Activated T-helper 17 cell treated with anti-CD3 and anti-CD28 coated beads, Interleukin-2, amount 50 U/mL, for 72 hours (primary cell): ENCODE measurements at places on chromosomes 4 and X.

GRCh38 chr4:55016131-55016530, 109.3 kb downstream of the KDR start:
- ATAC-seq = no peak

DNA sequence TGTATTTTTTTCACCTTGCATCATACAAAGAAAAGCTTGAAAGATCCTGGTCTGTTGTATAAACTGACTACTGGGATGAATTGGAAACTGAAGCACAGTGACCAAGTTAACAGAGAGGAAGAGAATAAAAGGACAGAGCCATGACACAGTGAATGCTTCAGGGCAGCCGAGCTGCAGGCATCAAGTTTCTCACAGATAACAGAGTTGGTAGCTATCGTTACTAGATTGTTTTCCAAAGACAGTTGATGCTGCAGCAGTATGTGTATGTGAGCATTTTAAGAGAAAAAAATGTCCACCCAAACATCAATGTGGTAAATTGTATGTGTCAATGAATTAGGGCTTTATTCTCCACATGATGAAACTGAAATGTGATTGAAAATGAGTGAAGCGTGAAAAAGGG, 1032.7 kb downstream of the ADGRL3 start:
- no peak for ATAC-seq

DNA sequence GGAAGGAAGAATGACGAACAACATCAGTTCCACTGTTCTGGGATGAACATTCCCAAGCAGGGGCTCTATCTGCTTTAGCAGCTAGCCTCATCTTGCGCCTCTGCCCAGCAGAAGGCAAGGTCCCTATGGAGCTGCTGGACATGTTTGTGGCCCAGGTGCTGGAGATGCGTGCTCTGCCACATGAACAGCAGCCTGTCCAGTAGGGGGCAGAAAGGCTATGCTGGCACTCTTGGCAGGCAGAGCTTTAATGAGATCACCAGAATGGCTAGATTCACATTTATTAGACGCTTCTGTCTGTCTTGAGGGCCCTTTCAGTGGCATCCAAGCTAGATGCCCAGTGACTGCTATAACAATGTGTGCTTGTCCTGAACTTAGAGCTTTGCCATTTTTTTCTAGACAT, 1826.0 kb downstream of the STIM2 start:
- no peak for ATAC-seq

- ATAC-seq = peak; percentile 24
Measured at GRCh38 chrX:13090339-13091110, 46.1 kb upstream of the FAM9C start.

DNA sequence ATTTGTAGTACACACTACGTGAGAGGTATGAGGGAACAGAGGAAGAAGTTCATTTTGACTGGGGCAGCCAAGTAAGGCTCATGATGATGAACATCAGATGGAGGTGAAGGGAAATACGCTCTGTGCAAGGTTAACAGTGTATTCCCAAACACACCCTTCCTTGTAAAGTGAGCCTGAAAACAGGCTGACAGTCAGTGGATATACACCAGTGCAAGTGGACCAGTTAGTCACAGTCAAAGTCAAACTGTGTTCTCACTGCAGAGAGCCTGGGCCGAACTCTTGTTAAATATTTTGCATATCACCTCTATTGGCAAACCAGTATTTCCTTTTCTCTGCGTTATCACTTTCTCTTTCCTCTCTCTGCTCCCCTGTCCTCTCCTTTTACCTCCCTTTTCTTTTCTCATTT, 23.4 kb upstream of the RHOH start:
- peak; percentile 60 for ATAC-seq

DNA sequence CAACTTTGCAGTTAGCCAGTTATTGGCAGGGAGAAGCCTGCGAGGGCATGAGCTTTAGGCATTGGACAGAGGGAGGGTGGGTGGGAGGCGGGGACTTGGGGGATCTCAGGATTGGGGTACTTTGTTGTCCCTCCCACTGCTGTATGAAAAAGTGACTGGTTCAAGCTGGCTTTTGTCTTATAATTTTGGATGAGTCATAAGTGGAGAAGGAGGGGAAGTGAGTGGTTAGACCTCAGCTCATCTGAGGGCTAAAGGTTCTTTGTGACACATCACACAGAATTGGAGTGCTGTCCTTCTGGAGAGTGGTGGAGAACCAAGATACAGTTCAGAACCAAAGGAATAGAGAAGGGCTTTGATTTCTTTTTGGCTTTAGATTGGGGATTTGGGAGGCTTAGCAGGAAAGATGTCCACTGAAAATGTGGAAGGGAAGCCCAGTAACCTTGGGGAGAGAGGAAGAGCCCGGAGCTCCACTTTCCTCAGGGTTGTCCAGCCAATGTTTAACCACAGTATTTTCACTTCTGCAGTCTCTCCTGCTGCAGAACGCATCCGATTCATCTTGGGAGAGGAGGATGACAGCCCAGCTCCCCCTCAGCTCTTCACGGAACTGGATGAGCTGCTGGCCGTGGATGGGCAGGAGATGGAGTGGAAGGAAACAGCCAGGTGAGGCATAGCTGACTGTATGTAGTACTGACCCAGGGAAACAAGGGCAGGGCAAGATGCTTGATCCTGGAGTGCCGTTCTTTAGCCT, at the start of gene SLC4A4:
Gene SLC4A4, plus strand, starts transcription at position 175 of the 748 bp plus-strand sequence.
- peak; percentile 91 for ATAC-seq

DNA sequence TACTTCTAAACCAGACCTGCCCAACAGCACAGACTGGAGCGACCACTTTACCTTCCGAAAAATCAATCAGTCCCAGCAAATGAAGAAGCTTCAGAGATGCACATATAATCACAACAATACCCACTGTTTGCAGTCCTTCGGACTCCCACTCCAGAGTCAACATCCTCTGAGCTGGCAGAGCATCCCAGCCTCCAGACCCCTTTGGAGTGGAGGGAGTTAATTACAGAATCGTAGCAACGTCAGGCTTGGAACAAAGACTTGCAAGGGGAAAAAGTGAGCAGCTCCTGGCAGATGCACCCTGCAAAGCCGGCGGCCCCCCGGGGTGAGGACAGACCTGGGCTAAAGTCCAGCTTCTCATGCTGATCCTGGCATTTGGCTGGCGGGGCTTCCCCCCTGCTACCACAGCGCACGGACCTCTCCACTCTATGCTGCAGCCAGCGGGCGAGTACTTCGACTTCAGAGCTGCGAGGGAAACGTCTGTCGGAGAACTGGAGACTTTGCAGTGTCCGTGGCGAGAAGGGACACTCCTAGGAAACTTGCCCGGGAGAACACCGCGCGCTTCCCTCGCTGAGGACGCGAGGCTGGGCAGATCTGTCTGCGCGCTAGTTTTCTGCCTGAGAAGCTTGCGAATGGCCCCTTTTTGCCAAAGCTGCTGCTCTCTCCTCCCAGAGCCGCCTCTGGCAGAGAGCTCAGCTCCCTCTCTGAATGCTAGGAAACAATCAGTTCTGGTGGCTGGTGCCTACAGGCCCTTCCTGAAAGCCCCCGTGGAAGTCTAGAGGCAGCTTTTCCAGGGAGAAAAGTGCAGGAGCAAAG, 283.7 kb downstream of the PACRGL start:
- ATAC-seq = no peak

DNA sequence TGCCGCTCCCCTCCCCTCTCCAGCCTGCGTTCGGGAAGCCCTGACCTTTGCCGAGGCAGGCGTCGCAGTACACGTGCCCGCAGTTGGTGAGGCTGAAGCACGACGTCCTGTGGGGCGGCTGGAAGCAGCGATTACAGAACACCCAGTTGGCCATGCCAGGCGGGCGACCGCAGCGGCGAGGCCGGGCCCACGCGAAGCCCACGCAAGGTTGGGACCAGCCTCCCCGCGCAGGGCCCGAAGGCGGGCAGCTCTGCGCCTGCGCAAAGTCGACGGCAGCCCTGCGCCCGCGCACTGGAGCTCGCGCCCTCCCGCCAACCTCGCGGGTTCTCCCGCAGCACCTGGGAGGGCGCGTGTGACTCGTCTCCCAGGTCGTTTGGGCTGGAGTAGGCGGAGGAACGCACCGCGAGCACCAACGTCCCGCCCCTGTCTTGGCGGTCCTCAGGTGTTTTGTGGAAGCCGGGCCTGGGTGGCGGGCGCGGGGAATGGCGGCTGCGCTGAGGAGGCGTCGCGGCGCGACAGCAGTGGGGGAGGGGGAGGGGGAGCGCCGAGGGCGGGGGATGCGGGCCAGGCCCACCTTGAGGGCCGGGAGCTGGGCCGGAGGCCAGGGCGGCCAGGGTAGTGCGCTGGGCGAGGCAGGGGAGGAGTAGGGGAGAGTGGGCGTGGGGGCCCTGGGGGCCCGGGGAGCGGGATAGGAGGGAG, at the start of gene RNF212:
Gene RNF212, minus strand, starts transcription at position 254 of the 699 bp plus-strand sequence. Its CDS starts 100 bp downstream, at position 154.
- peak; percentile 67 for ATAC-seq

DNA sequence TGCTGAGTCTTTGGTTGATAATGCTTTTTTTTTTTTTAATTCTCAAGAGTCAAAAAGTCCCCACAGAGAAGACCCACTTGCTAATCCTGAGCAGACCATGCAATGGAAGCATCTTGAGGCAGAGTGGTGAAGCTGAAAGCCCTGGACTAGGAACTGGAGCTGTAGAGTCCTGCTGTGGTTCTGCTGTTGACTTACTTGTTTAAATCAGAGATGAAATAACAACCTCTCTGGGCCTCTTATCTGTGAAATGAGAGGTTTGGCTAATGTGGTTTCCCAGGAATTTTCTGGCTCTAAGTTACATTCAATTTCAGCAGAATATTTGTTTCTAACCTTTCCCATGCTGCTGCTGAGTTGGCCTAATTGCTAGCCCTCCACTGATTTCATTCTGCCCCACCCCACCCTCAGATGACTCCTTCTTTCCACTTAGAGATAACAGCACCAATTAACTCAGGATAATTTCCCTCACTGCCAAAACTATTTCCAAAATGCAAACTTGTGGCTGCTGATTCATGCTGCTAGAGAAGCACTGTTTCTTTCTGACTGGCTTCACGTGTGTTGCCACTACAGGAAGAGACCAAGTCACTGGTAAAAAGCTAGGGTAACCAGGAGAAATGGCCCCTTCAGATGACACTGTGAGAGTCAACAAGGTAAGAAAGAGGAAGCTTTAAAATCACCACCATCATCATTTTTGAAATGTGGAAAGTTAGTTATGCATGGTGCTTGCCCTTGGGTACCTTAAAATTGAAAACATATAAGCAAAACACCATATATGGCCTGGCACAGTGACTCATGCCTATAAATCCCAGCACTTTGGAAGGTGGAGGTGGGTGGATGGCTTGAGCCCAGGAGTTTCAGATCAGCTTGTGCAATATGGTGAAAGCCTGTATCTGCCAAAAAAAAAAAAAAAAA, 326.4 kb downstream of the DCHS2 start:
- ATAC-seq = peak; percentile 89

GRCh38 chr4:176850436-176850835, 57.7 kb upstream of the VEGFC start:
- ATAC-seq = no peak

GRCh38 chrX:63680423-63680822, 104.6 kb downstream of the ARHGEF9 start:
- no peak for ATAC-seq

DNA sequence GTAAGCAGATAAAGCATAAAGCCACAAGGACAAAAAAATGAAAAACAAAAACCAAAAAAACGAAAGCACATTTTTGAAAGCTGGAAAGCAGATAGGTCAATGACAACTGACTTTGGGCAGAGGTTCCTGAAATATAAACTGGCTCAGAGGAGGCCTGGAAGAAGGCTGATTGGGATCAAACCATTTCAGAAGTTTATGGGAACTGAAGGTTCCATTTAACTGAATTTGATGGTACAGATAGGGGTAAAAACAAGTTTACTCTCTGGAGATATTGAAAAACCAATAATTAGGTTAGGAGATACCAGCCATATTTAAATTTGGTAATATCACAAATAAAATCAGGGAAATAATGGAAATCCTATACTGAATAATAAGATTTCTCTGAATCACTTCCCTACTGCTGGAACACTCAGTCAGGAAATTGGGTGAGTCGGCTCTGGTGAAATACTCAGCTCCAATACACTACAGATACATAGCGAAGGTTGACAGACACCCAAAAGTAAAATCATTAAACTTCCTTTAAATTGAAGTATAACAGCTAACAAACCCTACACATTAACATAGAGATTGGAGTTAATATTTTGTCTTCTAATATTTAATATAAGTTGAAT, 1584.3 kb downstream of the STIM2 start:
- no peak for ATAC-seq
